ENCODE measurements at places on chromosomes 7 and 10. TPM values are rescaled to one million over a fixed set of nuclear protein-coding genes. Genes with fewer than 3 reads are reported as not detected.

DNA sequence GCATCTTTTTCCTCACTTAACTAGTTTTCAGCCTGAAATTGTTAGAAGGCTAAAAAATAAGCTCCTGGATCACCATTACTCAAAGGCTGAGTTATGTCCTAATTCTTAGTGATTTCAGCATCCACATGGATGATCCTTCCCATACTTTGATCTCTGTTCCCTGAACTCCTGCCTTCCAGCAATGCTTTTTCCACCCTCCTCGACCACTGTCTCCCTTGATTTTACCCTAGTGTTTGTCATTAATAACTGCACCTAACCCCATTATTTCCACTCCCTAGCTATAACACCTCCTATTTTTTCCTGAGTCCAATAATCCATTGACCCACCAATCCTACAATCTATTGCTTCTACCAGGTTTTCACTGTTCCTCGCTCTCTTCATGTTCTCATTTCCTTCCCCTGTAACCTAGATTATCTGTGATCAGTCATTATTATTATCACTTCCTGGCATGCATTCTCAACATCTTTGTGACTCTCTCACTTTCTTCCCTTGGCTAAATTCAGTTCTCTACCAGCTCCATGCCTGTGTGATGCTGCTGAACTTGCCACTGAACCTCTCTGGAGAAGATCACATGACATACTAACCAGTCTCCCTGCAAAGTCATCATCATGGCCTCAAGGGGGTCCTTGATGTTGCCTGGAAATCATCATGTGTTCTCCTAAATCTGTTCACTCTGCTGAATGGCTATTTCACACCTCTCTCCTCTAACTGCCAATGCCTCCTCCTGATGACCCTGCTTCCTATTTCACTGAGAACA is 6.5 kb upstream of the CALU start:
- no peak for DNase-seq
- H3K4me1 ChIP-seq: no peaks in the 10 kb centered on the region
- no peak overlapping the region for H3K4me3 ChIP-seq
- H3K36me3 ChIP-seq: no peaks in the 10 kb centered on the region
- no peak overlapping the region for H3K27ac ChIP-seq

DNA sequence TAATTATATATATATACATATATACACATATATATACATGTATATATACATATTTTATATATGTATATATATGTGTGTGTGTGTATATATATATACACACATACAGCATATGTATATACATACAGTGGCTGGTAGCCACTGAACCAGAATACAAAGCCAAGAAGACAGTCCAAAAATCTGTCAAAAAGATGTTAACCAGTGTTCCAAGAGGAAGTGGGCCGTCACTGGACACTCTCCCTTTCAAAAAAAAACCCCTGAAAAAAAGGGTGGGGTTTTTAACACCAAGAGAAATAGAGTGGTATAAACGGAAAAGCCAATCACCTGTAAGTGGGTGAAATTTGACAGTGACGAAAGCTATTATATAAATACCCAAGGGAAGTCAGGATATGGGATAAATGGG is 31.1 kb upstream of the C1GALT1 start:
- no peak for DNase-seq
- peaks cover 3% of the 10 kb centered on the region for H3K36me3 ChIP-seq
- no peak overlapping the region for H3K4me3 ChIP-seq
- H3K4me1 ChIP-seq: no peaks in the 10 kb centered on the region
- H3K27me3 ChIP-seq: no peaks in the 10 kb centered on the region

DNA sequence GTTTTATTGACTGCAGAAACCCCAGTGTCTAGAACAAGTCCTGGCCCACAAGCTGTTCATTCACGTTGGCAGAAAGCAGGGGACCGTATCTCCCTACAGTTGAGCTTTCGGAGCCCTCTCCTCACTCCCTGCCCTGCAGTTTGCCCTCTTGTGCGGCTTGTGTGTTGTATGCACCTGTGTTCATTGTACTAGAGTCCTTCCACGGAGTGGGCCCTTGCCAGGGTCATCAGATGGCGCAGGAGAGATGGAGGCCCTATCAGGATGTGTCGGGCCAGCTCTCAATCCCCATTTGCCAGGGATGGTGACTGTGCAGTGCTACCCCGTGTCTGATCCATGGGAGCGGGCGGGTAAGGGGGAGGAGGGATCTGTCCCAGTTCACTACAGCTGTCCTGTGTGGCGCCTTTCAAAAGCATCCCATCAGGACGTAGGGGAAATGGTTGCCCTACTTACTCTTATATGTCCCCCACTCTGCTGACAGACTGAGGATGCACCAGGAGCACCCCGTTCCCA is 77.4 kb upstream of the PRR15 start:
- no peak overlapping the region for H3K27ac ChIP-seq
- no peak for DNase-seq
- peaks cover 56% of the 10 kb centered on the region for H3K4me1 ChIP-seq
- H3K27me3 ChIP-seq: no peaks in the 10 kb centered on the region

DNA sequence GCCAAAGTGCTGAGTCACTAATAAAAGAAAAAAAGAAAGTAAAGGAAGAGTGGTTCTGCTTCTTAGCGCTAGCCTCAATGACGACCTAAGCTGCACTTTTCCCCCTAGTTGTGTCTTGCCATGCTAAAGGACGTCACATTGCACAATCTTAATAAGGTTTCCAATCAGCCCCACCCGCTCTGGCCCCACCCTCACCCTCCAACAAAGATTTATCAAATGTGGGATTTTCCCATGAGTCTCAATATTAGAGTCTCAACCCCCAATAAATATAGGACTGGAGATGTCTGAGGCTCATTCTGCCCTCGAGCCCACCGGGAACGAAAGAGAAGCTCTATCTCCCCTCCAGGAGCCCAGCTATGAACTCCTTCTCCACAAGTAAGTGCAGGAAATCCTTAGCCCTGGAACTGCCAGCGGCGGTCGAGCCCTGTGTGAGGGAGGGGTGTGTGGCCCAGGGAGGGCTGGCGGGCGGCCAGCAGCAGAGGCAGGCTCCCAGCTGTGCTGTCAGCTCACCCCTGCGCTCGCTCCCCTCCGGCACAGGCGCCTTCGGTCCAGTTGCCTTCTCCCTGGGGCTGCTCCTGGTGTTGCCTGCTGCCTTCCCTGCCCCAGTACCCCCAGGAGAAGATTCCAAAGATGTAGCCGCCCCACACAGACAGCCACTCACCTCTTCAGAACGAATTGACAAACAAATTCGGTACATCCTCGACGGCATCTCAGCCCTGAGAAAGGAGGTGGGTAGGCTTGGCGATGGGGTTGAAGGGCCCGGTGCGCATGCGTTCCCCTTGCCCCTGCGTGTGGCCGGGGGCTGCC is at the start of gene IL6:
IL6 (plus strand) TSS at position 294 of the 807 bp plus-strand sequence; CDS start at position 357, 63 bp downstream.
- H3K27me3 ChIP-seq: peaks cover 22% of the 10 kb centered on the region
- DNase-seq: no peak
- no peaks in the 10 kb centered on the region for H3K36me3 ChIP-seq
- peaks cover 9% of the 10 kb centered on the region for H3K4me1 ChIP-seq
- no peak within 1 kb of the TSS for H3K27ac ChIP-seq

DNA sequence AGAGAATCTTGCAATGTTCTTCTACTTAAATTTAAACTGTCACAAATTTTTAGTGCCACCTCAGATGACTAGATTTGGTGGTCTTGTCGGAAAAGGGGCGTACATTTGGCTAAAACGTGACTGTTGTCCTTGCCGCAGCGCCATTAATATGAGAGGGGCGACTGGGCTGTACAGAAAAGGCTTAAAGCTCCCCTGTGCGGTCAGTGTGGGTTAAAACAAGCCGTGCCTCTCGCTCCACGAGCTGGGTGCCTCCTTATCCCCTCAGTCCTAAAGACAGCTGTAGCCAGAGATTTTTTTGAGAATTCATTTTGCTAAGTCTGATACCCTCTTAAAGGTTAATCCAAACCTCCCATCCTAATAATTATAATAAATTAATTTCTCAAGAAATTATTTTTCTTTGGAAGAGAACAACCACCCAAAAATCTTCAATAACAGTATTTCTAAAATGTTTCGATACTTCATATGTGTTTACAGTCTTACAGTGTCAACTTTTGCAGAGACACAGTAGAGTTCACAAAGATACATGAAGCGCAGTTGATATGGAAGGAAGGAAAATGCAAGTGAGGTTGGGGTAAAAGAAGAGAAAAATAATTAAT is 68.6 kb downstream of the C7orf25 start:
- H3K27me3 ChIP-seq: peaks cover 16% of the 10 kb centered on the region
- no peaks in the 10 kb centered on the region for H3K4me1 ChIP-seq
- no peak for DNase-seq

CPA2 gene
- 85.0 TPM for total RNA-seq

TRPV5 gene
- total RNA-seq: 0.13 TPM

PRF1 gene
- not detected for total RNA-seq

- H3K36me3 ChIP-seq: no peaks in the 10 kb centered on the region
- H3K4me3 ChIP-seq: peak overlapping the region; percentile 58
- H3K27me3 ChIP-seq: no peaks in the 10 kb centered on the region
- H3K27ac ChIP-seq: peak overlapping the region; percentile 84
These were observed 232.6 kb upstream of the FERD3L start for GRCh38 chr7:19377611-19378344.

DNA sequence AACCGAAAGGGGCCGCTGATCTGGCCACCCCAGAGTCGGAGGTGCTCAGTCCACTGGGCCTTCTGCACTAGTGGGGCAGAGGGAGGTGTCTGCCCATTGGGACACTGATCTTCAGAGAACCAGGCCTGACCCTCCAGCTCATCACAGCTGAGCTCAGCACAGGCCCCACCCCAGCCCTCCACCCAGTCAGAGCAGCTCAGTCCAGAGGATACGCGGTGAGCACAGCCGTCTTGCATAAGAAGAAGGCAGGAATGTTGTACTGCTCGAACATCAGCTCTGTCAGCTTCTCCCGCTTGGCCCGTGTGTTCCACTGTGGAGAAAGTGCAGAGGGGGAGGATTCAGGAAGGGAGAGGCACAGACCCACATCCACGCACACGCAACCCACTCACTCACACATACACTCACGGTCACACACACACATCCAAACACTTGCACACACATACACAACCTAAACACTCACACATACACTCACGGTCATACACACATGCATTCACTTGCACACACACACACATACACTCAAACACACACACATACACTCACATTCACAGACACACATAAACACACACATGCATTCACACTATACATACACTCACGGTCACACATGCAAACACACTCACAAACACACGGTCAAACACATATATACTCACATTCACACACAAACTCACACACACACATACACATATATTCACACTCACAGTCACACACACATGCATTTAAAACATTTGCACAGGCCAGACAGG is 6.3 kb downstream of the ACTL6B start:
- H3K36me3 ChIP-seq: no peaks in the 10 kb centered on the region
- H3K4me3 ChIP-seq: no peak overlapping the region
- DNase-seq: no peak
- H3K27me3 ChIP-seq: peaks cover 30% of the 10 kb centered on the region
- no peak overlapping the region for H3K27ac ChIP-seq

DNA sequence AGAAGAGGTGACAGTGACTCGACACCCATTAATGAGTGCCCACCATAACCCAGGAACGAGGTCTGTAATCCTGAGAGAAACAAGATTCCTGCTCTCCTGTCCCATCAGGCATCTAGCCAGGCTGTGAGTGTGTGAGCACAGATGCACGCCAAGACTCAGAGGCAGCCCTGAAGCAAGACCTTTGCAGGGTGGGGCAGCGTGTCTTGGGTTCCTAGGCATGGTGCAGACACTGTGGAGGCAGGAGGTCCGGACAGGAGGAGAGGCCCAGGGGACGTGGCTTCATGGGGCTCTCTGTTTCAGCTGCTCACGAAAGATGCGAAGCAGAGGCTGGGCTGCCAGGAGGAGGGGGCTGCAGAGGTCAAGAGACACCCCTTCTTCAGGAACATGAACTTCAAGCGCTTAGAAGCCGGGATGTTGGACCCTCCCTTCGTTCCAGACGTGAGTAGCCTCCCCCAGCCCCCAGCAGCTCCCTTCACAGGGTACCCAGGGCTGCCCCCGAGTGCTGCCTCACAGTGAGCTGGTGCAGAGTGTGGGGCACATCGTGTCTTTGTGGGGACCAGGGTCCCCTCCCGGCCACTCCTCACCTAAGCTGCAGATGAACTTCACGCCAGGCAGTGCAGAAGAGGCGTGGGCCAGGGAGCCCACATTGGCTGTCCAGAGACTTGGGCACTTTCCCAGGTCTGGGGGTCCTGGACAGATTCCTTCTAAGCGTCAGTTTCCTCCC is 94.5 kb downstream of the RGS10 start:
- H3K4me1 ChIP-seq: no peaks in the 10 kb centered on the region
- H3K36me3 ChIP-seq: peaks cover 4% of the 10 kb centered on the region
- no peak for DNase-seq
- H3K4me3 ChIP-seq: no peak overlapping the region

DNA sequence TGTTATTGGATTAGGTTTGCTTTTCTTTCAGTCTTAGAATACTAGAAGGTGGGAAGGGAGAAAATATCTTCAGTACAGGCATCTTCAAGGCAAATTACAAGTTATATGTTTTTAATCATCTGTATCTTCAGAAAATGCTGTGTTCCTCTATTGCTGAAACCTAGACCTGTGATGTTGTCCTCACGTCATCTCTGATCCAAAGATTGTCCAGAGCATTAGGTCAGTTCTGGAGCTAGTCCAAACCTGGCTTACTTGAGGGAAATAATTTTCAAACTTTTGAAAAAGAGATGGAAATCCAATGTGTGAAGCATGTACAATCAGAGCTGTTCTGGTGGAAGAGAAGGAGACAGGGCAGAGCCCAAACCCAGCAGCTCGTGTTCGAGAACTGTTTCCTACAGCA is 217.3 kb downstream of the ZEB1 start:
- DNase-seq: no peak
- H3K27me3 ChIP-seq: no peaks in the 10 kb centered on the region
- H3K36me3 ChIP-seq: no peaks in the 10 kb centered on the region
- H3K4me3 ChIP-seq: no peak overlapping the region
- peaks cover 4% of the 10 kb centered on the region for H3K4me1 ChIP-seq
- H3K27ac ChIP-seq: no peak overlapping the region

DNA sequence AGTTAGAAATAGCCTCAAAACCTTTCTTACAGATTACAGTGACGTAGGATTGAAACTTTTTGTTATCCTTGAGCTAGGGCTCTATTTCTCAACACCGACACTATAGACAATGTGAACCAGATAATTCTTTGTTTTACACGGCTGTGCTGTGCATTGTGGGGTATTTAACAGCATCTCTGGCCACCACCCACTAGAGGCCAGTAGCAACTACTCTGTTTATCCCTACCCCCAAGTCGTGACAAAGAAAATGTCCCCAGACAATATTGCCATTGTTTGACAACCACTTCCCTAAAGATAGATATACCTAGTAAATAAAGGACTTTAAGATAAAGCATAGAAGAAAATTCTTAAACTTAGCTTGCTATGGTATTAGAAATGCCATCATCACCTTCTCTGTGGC is 359.6 kb downstream of the ARL4A start:
- H3K27ac ChIP-seq: no peak overlapping the region
- DNase-seq: no peak
- H3K4me1 ChIP-seq: no peaks in the 10 kb centered on the region
- H3K27me3 ChIP-seq: no peaks in the 10 kb centered on the region
- no peaks in the 10 kb centered on the region for H3K36me3 ChIP-seq
- no peak overlapping the region for H3K4me3 ChIP-seq

GRCh38 chr10:115092555-115093285 is 445 bp upstream of the ATRNL1 start:
- peaks cover 10% of the 10 kb centered on the region for H3K4me1 ChIP-seq
- peak; percentile 31 for DNase-seq

- no peak overlapping the region for H3K4me3 ChIP-seq
- H3K27me3 ChIP-seq: no peaks in the 10 kb centered on the region
- H3K36me3 ChIP-seq: no peaks in the 10 kb centered on the region
- DNase-seq: no peak
These were observed 63.3 kb upstream of the KMT2E start for GRCh38 chr7:104950754-104951153.

NANOS1 gene
- total RNA-seq: 2.7 TPM

CPA4 gene
- 5.1 TPM for total RNA-seq

- H3K4me3 ChIP-seq: no peak overlapping the region
- no peaks in the 10 kb centered on the region for H3K4me1 ChIP-seq
- no peaks in the 10 kb centered on the region for H3K36me3 ChIP-seq
- H3K27ac ChIP-seq: no peak overlapping the region
- DNase-seq: no peak
These were observed 65.8 kb upstream of the FRMD4A start for GRCh38 chr10:14396411-14397048.

Measured in progenitor cell of endocrine pancreas (in vitro differentiated cells).